EL (cell line): ENCODE measurements at places on chromosomes 3 and 15.
A peak's percentile ranks its signal among the peaks of the same experiment; 100 is the strongest.

GRCh38 chr3:42658771-42659390 lies 5.4 kb downstream of the ZBTB47 start:
- no peak for DNase-seq

- DNase-seq, result peak; percentile 100
These were observed 554 bp upstream of the GSK3B start for GRCh38 chr3:120094776-120095225.

DNA sequence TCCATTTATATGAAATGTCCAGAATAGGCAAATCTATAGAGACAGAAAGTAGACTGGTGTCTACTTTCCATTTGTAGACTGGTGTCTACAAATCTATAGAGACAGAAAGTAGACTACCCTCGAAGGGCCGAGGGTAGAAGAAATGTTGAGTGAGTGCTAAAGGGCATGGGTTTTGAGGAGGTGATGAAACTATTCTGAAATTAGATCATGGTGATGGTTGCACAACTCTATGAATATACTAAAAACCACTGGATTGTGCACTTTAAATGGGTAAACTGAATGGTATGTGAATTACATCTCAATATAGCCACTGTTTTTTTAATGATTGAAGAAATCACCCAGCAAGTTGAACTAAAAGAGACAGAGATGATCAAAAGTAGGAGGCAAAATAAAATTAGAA lies 27.9 kb downstream of the TP53BP1 start:
- DNase-seq, result peak; percentile 78

DNA sequence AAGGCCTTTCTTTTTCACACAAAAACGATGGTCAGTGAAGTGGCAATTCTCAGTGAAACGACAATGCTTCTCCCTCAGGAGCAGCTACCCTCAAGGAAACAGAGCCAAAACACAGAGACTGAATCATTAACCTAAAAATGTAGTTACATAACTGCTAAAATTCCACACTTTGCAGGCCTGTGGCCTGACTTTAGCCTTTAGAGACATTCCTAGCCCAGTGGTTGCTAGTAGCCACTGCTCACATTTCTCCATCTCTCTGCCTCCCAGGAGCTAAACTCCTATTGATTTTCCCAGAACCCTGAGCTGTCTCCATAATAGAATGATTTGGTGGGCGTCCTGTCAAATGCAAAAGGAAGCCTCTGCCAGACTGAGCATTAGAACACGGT lies 630.1 kb upstream of the KCNMB2 start:
- DNase-seq, result peak; percentile 90

- DNase-seq, result no peak
These were observed 56.0 kb upstream of the MYRIP start for GRCh38 chr3:39753391-39753790.

GRCh38 chr15:97748576-97748975 lies 211.9 kb upstream of the ARRDC4 start:
- no peak for DNase-seq

DNA sequence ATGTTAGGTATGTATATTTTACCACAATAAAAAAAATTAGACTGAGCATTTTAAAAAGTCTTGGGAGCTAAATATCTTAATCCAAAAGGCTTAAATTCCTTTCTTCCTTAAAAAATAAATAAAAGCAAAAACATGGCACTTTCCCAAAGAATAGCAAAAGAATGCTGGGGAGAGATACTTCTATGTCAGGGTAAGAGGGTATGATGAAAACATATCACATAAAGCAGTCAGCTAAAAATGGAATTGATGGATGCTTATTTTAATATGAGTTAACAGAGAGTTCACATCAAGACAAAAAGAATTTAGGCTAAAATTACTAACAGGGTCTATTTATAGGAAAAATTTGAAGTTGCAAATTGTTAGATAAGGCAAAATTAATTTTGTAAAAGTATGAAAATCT lies 141.0 kb downstream of the MYLK start:
- peak; percentile 55 for DNase-seq

- peak; percentile 69 for DNase-seq
These were observed 66.5 kb upstream of the BCL6 start for GRCh38 chr3:187811585-187812250.

DNA sequence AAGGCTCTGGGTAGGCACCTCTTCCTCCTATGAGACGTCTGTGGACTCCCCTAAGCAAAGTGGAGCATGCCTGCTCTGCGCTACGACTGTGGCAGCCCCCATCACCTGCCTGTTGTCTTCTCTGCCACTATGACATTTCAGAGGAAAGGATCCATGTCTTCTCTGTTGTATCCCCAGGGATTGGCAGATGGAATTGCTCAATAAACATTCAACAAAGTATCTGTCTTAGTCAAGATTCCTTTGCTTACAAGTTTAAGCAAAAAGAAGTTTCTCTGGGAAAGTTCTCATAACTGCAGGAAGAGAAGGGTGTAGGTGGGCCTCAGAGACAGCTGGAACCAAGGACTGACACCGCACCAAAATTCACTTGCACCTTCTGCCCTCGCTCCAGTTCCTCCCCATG lies 34.3 kb downstream of the AMOTL2 start:
- no peak for DNase-seq

DNA sequence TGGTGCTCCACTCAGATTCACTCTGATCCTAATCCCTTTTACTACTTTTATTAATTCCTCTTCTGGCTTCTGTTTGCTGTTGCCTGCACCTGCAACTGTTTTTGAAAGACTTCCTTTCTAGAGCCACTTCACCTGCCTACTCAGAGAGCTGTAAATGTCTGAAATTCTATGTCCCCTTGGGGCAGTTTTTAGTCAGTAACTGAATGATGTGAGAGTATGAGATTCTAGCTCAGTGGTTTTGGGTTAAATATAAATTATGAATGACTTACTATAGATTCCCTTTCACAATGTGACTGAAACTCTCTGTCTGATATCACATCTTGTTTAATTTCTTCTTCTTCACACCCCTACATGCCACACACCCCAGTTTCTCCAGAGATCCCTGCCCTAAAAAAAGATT lies 47.8 kb upstream of the LRRC3B start:
- DNase-seq, result no peak

- no peak for DNase-seq
These were observed 22.8 kb upstream of the ARHGEF26 start for GRCh38 chr3:154098376-154098775.

DNA sequence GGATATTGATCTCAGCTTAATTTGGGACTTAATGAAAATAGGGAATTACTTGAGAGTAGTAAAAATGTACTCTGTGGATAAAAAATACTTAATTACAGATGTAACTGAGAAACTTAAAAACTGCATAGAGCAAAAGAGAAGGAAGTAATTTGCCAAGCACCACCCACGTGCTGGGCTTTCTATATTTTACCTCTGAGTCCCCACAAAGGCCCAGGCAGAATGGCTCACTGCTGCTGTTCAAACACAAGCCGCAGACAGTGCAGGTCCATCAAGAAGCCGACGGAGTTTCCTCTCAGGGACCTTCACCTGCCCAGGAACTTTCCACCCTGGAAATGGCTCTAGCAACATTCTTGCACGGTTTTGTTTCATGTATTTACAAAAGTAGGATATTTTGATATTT lies 77.2 kb upstream of the TRPM1 start:
- DNase-seq, result no peak

DNA sequence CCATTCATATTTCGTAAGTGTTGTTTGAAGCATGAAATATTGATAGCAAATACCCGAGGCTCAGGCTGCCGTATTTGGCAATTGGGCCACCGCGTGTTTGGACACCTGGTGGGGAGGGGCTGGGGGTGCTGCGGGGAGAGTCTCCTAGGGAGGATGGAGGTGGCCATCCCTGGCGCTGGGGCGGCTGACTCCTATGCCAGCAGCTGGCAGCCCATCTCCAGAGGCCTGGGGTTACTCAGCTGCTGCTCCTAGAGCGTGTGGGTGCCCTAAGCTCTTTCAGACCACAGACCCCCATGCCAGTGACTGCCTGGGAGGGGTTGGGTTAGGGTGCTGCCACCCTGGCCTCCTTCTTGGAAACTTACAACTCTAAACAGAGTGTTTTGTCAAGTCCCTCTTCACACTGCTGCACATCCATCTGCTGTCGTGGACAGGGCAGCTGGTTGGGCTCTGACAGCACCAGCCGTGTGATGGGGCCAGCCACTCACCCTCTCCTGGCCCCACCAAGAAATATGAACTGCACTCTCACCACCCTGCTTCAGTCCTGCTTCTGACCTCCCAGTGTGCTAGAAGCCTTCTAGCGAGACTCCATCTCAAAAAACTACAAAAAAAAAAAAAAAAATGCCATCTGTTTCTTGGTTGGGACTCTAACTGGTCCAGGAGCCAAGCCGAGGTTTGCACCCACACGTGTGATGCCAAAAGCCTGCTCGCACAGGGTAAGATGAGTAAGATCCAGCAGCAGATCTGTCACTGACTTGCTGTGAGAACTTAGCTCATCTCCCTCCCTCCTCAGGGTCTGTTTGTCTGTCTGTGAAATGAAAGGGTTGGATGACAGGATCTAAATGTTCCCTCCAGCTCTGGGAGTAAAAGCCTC lies 156.2 kb downstream of the MEGF11 start:
- no peak for DNase-seq

- peak; percentile 41 for DNase-seq
These were observed 6.3 kb upstream of the SCN5A start for GRCh38 chr3:38655708-38656300.

- DNase-seq, result peak; percentile 76
These were observed 2.9 kb upstream of the U2SURP start for GRCh38 chr3:142998439-142998838.

GRCh38 chr15:74039656-74040010 lies 42.7 kb downstream of the GOLGA6A start:
- no peak for DNase-seq

DNA sequence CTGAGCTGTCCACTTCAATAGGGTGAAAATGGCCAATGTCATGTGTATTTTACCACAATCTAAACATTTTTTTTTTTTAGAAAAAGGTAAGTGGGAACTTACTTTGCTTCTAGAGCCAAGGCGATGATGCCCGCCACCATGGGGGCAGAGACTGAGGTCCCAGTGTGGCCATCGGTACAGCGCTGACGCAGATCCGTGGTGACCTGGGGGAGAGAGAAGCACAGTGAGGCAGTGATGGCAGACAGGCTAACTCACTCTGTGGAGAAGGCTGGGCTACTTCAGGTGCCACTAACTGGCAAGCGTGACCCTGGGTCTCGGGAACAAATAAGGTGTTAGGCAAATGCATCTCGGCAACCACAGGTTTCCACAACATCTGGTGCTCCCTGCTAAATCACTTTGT lies 94.3 kb upstream of the SNRPA1 start:
- no peak for DNase-seq

GRCh38 chr15:22884344-22884743 lies 45.9 kb downstream of the NIPA2 start:
- no peak for DNase-seq

- no peak for DNase-seq
These were observed 1034.1 kb downstream of the MCTP2 start for GRCh38 chr15:95265419-95265997.

- no peak for DNase-seq
These were observed 82.9 kb upstream of the EIF1B start for GRCh38 chr3:40226636-40227035.

GRCh38 chr15:70170096-70170699 lies 72.5 kb upstream of the TLE3 start:
- DNase-seq, result no peak

- DNase-seq, result no peak
These were observed 6.6 kb downstream of the NRROS start for GRCh38 chr3:196645897-196646665.
